ENCODE measurements at places on chromosomes 16 and 17.
A peak's percentile ranks its signal among the peaks of the same experiment; 100 is the strongest.

GRCh38 chr17:2825253-2825970 is 29.2 kb downstream of the RAP1GAP2 start:
- no peaks in the 10 kb centered on the region for H3K4me1 ChIP-seq
- H3K27ac ChIP-seq, result no peak overlapping the region
- DNase-seq, result no peak
- no peak overlapping the region for H3K4me3 ChIP-seq

GRCh38 chr16:28151180-28151579 is 60.6 kb downstream of the XPO6 start:
- H3K27me3 ChIP-seq, result peaks cover 1% of the 10 kb centered on the region
- peaks cover 61% of the 10 kb centered on the region for H3K36me3 ChIP-seq
- DNase-seq, result no peak
- no peak overlapping the region for H3K4me3 ChIP-seq
- H3K4me1 ChIP-seq, result peaks cover 10% of the 10 kb centered on the region

DNA sequence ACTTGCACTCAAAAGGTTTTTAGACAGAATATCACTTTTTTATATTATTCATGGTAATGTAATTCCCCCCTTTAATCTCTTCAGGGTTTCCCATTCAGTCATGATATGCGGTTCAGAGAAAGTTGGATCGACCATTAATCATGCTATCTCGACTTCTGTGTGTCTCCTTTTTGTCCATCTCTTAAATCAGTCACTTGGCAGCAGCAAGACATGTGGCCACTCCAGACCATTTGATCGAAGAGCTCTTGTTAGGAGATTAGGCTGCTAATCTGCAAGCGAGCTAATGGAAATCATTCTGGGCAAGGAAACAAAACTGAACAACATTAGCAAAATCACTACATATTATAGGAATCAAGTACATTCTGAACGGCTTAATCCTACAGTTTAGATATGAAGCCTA is 449.9 kb downstream of the WWOX start:
- H3K36me3 ChIP-seq, result no peaks in the 10 kb centered on the region
- H3K4me3 ChIP-seq, result no peak overlapping the region
- no peaks in the 10 kb centered on the region for H3K27me3 ChIP-seq
- no peaks in the 10 kb centered on the region for H3K4me1 ChIP-seq
- H3K27ac ChIP-seq, result no peak overlapping the region

DNA sequence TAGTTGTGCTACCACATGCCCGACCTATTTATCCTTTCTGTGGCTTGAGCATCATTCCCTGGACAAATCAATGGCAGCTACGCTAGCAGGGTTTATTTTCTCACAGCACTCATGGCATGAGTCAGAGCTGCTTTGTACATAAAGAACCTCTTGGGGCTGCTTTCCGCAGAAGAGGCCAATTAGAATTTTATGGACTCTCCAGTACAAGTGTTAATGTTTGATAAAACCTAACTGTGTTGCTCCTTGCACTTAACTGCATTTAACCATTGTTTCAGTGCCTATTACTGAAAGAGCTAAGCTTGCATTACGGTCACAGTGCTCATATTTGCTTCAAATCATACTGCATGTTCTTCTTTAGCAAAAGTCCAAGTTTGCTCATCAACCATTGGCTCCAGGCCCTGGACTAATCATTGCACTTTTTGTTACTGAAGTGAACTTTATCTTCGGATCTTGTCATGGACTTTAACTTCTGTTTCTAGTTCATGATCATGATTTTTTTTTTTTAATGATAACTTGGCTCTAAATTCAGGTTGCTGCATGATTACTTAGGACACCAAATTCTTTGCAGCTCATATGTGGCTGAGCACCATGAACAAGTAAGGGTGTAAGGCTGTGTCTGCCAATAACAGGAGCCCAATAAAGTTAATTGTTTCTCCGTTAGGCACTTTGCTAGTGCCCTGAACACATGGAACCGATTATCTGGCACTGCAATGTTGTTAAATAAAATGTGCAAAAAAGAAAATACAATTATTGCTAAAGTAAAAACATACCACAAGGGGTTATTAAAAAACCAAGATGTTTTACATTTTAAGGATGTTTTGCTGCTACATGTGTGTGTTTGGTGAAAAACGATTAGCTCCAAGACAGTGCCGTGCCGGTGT is 492.2 kb downstream of the KCNJ2 start:
- no peaks in the 10 kb centered on the region for H3K4me1 ChIP-seq
- H3K27ac ChIP-seq, result no peak overlapping the region
- no peak for DNase-seq
- no peaks in the 10 kb centered on the region for H3K27me3 ChIP-seq
- H3K36me3 ChIP-seq, result no peaks in the 10 kb centered on the region

GRCh38 chr17:50843150-50843905 is 7.9 kb downstream of the WFIKKN2 start:
- peaks cover 31% of the 10 kb centered on the region for H3K4me1 ChIP-seq
- no peak overlapping the region for H3K27ac ChIP-seq
- no peak for DNase-seq
- H3K4me3 ChIP-seq, result no peak overlapping the region
- H3K27me3 ChIP-seq, result peaks cover 2% of the 10 kb centered on the region

DNA sequence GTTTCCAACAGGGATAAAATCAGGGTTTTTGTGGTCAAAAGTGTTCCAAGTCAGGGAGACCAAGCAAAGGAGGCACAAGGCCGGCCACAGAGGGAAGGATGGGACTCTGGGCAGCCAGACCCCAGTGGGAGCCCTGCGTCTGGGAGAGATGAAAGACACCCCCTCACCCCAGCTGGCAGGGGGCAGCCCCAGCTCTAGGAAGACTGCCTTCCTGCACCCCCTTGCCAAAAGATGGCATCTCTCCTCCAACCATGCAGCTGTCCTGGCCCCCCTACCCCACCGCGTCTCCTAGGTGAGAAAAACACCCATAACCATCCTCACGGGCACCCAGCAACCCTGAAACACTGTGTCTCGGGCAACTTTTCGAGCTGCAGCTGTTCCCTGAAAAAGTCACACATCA is 51.3 kb downstream of the CUEDC1 start:
- peaks cover 58% of the 10 kb centered on the region for H3K4me1 ChIP-seq
- DNase-seq, result no peak
- peak overlapping the region; percentile 52 for H3K4me3 ChIP-seq
- 0 out of 2 replicates have a peak, but pooled peaks cover 5% of the 10 kb centered on the region for H3K36me3 ChIP-seq
- peak overlapping the region; percentile 96 for H3K27ac ChIP-seq
- H3K27me3 ChIP-seq, result no peaks in the 10 kb centered on the region

DNA sequence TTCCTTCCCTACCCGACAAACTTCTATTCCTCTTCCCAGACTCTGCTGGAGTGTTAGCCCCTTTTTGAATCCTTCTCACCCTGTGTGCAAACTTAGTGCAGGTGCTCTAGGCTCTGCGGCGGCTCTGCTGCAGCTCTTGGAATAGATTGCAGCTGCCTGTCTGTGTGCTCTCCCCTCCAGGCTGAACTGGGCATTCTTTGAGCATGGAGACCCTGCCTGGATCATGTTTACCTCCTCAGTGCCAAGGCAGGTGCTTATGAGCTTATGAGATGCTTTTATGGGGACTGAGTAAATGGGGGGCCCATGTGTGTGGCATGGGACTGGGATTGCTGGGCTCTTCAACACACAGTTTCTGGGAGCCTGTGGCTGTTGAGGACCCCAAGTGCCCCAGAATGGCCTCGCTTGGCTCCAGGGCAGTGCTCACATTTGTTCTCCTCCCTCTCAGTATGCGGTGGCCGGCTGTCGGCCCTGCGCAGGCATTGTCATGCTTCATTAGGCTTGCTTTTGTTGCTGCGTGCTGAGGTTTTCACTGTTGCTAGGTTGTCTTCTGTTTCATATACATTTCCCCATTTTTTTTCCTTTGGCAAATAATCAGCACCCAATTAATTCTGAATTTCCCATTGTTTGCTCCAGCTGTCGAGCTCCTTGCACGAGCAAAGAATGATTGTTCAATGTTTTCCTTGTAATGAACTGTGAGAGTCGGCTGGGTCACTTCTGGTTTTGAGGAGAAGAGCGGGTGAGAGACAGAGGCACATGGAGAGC is 185.5 kb upstream of the NLRP1 start:
- DNase-seq, result no peak
- no peaks in the 10 kb centered on the region for H3K36me3 ChIP-seq
- H3K4me1 ChIP-seq, result no peaks in the 10 kb centered on the region
- no peak overlapping the region for H3K4me3 ChIP-seq
- H3K27ac ChIP-seq, result no peak overlapping the region

Measured in HFFc6 (cell line).